ENCODE measurements at places on chromosomes 2 and 18. TPM values are rescaled to one million over a fixed set of nuclear protein-coding genes. Genes with fewer than 3 reads are reported as not detected.

GRCh38 chr2:160584972-160585494 lies 91.4 kb upstream of the RBMS1 start:
- no peak for DNase-seq

The IL37 gene
- 1.5 TPM for total RNA-seq

- no peak for DNase-seq
Observed at GRCh38 chr2:180505203-180505602, 475.2 kb upstream of the UBE2E3 start.

DNA sequence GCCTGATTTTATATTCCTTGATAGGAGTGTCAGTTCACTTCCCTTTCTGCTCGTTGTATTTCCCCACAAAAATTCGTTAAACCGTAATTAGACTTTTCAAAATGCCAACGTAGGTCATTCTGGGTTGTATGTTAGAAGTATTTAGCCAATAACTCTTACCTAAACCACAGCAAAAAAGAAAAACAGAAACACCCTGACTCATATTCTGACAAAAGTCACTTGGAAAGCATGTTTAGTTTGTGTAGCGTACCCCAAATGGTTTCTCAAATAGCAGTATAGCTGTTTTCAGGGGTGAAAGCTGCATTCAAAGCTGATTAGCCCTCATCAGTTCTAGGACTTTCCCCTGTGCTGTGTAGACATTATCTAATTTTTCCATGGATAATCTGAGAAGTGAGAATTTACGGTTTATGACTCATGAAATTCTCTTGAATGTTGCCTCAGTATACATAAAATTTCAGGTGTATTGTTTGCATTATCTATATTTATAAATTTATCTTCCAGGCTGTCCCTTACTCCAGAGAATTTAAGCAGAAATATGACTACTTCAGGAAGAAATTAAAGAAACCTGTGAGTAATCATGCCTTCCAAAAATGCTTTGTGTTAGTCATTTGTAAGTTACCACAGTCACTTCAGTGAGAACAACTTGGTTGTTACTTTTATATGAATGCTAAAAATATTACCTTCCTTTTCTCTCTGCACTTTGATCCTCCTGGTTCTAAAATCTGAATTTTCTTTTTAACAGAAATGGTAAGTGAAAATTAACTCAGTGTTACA lies 264.9 kb downstream of the ALPK2 start:
- DNase-seq: no peak

The POTEJ gene
- total RNA-seq: 0.15 TPM

DNA sequence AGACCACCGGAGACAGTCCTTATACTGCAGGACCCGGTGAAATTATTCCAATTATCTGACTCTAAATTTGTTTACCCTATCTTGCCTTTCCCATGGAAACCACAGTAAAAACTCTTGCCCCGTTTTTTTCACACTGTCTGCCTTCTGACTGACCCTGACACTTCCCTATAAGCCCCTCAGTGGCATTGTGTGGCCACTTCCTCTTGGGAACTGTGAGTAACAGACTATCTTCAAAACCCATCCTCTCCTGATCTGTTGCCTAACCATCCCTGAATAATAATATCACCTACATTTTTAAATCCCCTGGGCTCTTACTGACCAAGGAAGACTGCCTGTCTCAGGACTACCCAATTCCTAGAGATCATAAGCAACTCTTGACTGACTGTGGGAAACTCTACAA lies 42.6 kb upstream of the RNF152 start:
- DNase-seq: no peak

The PROC gene
- 3.6 TPM for total RNA-seq

DNA sequence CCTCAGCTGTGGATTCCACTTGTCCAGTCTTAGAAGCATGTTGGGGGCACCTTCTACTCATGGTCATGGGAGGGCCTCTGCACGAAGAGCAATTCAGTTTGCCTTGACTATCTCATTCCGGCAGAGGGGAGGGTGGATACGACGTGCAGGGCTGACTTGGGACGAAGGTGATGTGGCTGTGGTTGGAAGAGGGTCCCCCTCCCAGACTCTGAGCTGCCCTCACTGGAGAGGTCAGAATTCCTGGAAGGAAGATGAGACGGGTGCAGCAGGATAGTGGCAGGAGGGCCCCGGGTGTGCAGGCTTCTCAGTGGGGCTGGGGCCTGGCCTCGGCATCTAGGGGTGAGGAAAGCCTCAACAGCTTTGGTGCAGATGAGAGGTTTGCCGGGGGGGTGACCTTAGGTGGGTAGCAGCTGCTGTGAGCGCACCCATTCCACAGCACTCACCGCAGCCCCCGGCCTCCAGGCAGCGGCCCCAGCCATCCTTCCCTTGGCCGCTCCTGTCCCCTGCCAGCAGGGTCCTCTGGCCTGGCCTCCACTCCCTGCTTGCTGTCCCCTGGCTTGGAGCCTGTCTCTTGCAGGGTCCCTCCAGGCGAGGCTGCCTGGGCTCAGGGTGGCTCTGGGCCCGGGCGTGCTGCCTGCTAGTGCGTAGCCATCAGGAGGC lies 3.2 kb downstream of the RNPEPL1 start:
- no peak for DNase-seq

DNA sequence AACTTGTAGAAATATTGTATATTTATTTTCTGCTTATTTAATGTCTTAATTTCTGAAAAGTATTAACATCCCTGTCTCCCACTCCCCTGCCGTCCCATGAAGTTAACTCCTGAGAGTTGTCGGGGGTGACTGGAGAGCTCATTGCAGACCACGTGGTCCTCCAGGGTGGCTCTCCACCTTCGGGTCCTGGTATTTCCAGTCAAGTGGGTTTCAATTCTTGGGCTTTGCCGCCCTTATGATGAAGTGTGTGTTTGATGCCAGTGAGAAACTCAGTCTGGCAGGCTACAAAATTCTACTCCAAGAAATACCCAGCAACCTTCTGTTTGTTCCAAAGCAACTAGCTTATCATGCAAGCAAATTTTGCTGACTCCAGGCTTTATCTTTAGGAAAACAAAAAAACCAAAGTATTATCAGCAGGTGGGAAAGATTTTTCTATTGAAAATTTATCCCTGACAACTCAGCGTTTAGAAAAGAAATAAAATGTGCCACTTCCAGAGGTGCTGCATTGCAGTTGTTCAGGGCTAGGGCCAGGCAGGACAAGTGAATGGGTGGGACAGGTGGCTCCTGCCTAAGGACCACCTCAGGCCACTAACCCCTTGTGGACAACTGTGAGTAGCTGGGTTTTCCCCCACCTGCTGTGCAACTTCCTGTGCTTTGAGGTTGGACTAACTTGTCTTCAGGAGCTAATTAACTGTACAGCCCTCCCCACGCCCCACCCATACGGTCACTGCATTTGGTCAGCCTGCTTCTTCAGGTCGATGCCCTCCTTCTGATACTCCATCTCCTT lies 46.6 kb downstream of the BCL2L11 start:
- DNase-seq: no peak

The TLX2 gene
- total RNA-seq: not detected

DNA sequence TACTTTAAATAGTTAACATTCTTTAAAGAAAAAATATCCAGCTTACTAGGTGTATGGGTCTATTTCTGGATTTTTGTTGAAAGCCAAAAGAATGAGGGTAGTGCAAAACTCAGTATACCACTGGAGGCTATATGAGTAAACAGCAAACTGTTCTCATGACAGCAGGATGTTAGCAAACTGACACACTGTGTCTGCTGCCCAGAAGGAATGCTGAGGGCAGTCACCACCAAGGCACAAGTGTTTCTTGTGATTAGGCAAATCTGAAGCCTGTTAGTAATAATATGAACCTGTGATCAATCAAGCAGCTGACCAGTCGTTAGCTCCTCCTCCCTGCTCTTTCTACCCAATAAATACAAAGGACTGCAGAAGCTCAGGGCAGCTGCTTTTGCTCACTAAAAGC lies 50.5 kb upstream of the SULT1C3 start:
- no peak for DNase-seq

DNA sequence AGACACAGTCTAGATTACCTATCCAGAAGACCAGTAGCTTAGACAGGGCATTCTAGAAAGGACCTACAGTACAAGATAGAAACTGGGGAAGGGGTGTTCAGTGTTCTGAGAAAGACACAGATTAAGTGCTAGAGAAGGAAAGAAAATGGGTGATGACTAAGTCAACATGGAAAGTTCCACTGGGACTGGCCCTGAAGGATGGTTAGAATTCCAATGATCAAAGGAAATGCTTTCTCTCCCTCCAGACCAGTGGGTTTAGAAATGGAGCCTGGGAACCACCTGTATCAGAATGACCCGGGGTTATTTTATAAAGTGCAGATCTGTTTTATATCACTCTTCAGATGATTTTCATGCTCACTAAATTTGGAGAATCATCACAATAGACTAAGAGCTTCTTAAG lies 5.8 kb upstream of the COLEC12 start:
- DNase-seq: no peak

GRCh38 chr2:60439219-60439974 lies 114.1 kb downstream of the BCL11A start:
- DNase-seq: peak; percentile 65

DNA sequence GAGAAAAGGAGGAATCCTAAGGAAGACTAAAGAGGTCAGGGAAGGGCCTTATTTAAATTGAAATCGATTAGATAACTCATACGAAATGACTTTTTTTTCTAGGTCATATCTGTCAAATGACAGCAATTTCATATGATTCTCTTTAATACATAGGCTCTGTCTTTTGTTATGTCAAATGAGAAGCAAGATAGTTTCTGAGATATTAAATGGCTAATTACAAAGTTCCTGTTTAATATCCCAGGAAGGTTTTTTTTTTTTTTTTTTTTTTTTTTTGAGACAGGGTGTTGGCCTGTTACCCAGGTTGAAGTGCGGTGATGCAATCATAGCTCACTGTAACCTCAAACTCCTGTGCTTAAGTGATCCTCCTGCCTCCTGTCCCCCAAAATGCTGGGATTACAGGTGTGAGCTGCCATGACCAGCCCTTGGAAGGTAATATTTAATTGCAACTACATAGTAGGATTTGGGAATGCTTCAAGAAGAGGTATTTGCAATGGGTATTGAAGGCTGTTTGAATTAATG lies 48.0 kb upstream of the RMND5A start:
- DNase-seq: no peak

GRCh38 chr2:215712871-215713790 lies 277.3 kb upstream of the FN1 start:
- no peak for DNase-seq

The IL1RL2 gene
- 1.1 TPM for total RNA-seq

DNA sequence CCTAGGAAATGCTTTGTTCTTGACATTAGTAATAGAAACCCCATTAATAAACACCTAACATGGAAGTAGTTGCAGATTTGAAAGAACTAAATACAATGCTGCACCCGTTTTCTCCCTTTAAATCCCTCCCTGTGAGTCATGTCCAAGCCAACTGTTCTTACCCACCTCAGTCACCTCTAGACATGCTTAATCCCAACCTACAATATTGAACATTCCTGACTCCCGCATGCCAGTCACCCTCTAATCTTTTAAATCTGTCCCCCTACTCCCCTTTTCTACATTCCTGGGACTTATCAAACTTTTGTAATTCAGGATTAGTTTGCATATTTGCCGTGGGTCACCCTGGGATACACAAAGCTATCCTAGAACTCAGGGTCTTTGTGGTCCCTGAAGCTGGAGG lies 374.6 kb downstream of the IRS1 start:
- no peak for DNase-seq

DNA sequence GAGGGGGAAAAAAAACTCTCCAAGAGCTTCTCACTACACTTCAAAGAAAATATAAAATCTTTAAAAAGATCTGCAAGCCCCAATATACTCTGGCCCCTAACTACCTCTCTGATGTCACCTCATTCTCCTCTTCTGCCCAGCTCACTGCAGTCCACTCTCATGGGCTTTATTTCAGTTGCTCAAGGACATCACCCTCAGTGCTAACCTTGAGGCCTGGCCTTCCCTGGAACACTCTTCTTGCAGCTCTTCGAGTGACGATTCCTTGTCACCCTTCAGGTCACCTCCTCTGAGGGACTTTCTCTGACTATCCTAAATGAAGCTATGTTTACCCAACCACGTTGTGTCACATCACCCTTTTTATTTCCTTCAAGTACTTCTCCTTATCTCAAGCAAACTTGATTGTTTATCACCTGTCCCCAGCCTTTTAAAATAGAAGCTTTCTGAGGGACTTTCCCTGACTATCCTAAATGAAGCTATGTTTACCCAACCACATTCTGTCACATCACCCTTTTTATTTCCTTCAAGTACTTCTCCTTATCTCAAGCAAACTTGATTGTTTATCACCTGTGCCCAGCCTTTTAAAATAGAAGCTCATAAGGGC lies 10.4 kb downstream of the RTTN start:
- no peak for DNase-seq

DNA sequence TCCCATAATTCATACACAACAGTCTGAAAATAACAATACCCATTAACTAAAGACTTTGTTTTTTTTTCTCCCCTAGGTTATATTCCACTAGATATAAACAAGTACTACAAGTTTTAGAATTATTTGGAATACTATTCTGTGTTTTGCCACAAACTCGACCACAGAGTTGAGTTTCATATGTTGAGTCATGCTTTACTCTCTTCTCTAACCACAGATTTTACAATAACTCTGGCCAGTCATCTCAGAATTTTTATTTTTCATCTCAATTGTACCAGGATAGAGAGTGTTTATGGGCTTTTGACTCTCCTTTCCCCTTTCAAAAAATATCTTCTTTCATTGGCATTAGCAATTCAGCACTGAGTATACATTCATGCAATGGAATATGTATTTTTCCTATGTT lies 348.7 kb upstream of the GALNT5 start:
- DNase-seq: no peak

DNA sequence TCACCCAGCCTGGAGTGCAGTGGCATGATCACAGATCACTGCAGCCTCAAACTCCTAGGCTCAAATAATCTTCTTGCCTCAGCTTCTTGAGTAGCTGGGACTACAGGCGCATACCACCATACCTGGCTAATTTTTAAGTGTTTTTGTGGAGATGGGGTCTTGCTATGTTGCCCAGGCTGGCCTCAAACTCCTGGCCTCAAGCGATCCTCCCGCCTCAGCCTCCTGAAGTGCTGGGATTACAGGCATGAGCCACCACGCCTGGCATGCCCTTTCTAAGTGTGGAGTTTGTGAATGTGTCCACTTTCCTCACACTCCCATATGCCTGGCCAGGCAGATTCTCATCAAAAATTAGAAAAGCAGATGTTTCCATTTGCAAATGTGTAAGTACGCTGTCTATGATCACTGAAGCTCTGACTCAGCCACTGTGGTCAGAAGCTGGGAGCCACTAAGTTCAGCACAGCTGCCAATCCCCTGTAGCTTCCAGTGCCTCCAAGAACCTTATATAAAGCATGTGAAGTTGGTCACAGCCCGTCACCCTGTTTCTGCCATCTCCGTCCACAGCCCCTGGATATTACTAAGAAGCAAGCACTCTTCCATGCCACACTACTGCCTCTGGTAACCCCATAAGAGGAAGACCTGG lies 155.4 kb downstream of the FAM210A start:
- DNase-seq: no peak

GRCh38 chr2:215507136-215507535 lies 71.3 kb upstream of the FN1 start:
- DNase-seq: no peak

The RBM44 gene
- 0.34 TPM for total RNA-seq

- DNase-seq: peak; percentile 92
Observed at GRCh38 chr2:85420536-85421259, 2.2 kb downstream of the SH2D6 start.

- DNase-seq: no peak
Observed at GRCh38 chr2:104977958-104978357, 59.9 kb upstream of the MRPS9 start.

The CAVIN2 gene
- total RNA-seq: 9.6 TPM

All from left colon (tissue), 2 donors.